ENCODE measurements at places on chromosomes 2 and 18. TPM values are rescaled to one million over a fixed set of nuclear protein-coding genes. Genes with fewer than 3 reads are reported as not detected.

The ZC3H6 gene
- total RNA-seq = 8.8 TPM

The ZSWIM2 gene
- 1.2 TPM for total RNA-seq

The KRTCAP3 gene
- 0.48 TPM for total RNA-seq

The FEV gene
- total RNA-seq = not detected

The UGT1A9 gene
- not detected for total RNA-seq

The GNAL gene
- 7.4 TPM for total RNA-seq

The KIF5C gene
- 0.84 TPM for total RNA-seq

The UGT1A4 gene
- not detected for total RNA-seq

The DPYSL5 gene
- total RNA-seq = not detected

The HOXD13 gene
- 1.1 TPM for total RNA-seq

The PMAIP1 gene
- total RNA-seq = 0.87 TPM

The IFT172 gene
- total RNA-seq = 21.4 TPM

The C2orf92 gene
- 5.9 TPM for total RNA-seq

The CRYGD gene
- not detected for total RNA-seq

The FBXO36 gene
- 3.0 TPM for total RNA-seq

The PARD6G gene
- 3.6 TPM for total RNA-seq
